ENCODE measurements at places on chromosomes 2 and 18.

DNA sequence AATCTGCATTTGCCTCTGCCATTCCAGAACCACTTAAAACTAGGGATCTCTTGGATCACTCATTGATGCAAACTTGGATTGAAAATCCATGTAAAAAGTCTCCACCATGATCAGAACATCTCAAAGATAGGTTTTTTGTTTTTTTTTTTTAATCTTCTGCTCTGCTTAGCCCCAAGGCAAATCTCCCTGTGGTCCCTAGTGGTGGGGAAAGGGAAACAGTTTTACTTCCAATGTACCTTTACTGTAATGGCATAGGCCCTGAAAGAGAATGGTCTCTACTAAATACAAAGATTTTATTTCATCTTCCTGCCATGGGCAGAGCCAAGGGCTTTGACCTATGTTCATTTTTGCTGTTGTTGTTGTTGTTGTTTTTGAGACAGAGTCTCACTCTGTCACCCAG lies 78.4 kb downstream of the KANSL1L start:
- no peak for DNase-seq

GRCh38 chr2:103002954-103003353 lies 241.1 kb downstream of the TMEM182 start:
- no peak for DNase-seq

- no peak for DNase-seq
Measured at GRCh38 chr18:25553631-25554263, 201.8 kb upstream of the ZNF521 start.

GRCh38 chr2:201116959-201117734 lies 1.2 kb downstream of the CFLAR start:
- peak; percentile 97 for DNase-seq

GRCh38 chr2:98894331-98895000 lies 41.6 kb downstream of the CRACDL start:
- DNase-seq = no peak

DNA sequence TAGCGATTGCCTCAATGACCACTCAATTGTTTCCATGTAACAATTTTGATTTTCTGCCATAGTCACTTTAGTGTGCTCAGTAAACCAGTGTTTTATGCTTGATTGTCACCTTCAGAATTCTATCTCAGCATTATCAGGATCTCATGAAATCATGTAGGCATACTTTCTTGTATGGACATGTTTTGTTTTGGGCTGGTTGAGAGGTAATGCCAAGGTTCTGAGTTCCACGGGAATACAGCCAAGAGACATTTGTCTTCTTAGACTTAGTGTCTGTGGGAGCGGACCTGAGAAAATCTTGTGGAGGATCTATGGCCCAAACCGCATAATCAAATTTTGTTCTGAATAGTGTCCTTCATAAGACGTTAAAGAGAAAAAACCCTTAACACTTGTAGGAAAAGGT lies 10.2 kb downstream of the MSTN start:
- DNase-seq = no peak
